Cardiac fibroblast (primary cell): ENCODE measurements at places on chromosomes 6 and 20.

- DNase-seq, result no peak
Observed at GRCh38 chr6:81769824-81770223, 17.3 kb upstream of the TENT5A start.

- DNase-seq, result no peak
Observed at GRCh38 chr6:150745896-150746295, 119.6 kb upstream of the MTHFD1L start.

DNA sequence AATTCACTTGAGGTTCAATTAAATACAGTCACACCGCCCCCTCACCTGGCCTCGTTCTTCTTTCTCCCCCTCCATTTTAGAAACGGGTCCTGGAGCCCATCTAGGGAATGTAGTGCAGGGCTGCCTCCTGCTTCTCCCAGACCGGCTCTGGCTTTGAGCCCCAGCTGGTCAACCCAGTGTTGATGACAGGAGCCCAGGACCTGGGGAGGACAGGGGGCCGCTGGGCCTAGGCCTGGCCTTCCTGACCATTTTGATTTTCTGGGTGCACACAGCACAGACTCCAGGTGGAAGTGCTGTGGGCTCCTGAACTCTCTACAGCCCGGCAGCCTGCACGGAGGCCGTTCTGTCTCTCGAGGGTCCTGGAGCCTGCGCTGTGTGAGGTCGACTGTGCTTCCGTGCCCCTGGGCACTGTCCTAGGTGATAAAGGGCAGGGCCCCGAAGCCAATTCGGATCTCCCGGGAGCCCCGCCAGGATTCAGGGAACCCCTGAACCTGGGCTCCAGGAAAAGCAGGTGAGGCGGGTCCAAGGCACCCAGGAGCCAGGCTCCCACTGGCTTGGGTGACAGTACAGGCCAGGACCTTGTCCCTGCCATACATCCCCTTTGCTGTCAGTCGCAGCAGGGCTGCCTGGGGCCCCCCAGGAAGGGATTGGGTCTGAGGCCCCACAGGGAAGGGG is 23.3 kb downstream of the NPEPL1 start:
- no peak for DNase-seq

- DNase-seq, result no peak
Observed at GRCh38 chr20:32440069-32440757, 82.1 kb downstream of the ASXL1 start.

DNA sequence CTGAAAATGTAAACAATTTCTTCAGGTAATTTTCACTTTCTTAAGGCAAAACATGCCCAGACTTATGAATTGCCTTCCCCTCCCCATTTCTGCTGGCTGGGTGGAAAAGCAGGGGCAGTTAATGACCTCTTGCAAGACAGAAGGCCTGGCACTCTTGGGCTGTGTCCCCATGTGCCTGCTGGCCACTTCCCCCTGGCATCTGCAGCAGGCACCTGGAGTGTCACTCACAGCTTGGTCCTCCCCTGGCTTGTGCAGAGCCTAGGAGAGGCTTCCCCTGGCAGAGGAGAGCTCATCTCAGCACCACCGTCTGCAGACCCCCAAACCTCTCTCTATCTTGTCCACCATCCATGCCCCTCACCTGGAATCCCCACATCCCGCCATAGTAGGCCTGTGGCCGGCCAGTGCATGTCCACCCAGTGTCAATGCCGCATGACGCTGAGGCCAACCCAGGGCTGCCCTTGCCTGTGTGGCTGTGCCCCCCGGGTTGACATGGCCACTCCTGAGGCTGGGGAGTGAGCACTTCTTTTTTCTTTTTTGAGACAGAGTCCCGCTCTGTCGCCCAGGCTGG is 83.5 kb upstream of the SLC22A23 start:
- no peak for DNase-seq

GRCh38 chr20:64049060-64049877 is at the start of gene SOX18:
Gene SOX18, minus strand, starts transcription at chr20:64049639. Its CDS starts 123 bp downstream, at chr20:64049516.
- peak; percentile 29 for DNase-seq

DNA sequence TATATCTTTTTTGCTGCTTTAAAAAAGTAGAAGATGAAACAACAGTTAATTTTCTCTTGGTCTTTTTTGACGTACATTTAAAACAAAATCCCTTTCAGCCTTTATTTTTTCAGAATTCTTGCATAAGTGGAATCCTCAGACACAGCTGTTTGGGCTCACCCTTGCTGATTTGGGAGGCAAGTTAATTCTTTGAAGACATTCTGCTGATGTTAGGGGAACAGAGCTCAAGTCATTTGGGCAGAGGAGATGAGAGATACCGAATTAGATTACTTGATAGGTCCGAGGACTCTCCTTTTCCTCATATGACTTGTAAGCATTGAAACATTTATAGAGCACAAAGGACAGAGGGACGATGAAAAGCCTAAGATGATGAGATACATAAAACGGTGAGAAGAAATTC is 567.9 kb upstream of the CITED2 start:
- no peak for DNase-seq

DNA sequence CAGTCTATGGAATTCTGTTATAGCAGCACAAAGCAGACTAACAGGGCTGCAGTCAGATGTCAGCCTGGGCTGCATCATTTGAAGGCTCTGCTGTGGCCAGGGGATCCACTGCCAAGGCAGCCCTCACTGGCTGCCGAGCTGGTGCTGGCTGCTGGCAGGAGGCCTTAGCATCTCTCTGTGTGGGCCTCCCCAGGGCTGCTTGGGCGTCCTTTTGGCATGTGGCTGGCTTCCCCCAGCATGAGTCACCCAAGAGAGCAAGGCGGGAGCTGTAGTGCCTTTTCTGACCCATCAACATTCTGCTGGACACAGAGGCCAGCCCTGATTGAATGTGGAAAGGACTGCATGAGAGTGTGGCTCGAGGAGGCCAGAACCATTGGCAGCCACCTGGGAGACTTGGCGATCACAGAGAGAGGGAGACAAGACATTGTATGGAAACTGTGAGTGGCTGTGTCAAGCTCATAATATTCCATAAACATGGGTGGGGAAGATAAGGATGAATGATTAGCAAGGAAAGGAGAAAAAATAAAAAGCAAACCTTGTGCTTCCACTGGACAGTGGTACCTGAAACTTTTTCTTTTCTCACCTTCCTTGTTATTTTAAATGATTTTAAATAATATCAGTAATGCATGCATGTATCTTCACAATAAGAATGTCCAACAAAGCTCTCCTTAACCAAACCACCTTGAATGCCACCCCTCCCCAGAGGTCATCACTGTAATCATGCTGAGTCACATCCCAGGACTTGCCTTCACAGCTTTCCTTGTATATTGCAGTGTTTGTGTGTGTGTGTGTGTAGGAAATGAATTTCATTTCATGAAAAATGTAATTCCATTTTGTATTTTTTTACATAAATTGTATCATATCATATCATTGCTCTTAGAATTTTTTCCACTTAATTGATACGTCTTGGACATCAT is 55.0 kb upstream of the VSX1 start:
- DNase-seq, result peak; percentile 87

GRCh38 chr6:3665608-3666007 is 85.9 kb downstream of the PXDC1 start:
- DNase-seq, result no peak

DNA sequence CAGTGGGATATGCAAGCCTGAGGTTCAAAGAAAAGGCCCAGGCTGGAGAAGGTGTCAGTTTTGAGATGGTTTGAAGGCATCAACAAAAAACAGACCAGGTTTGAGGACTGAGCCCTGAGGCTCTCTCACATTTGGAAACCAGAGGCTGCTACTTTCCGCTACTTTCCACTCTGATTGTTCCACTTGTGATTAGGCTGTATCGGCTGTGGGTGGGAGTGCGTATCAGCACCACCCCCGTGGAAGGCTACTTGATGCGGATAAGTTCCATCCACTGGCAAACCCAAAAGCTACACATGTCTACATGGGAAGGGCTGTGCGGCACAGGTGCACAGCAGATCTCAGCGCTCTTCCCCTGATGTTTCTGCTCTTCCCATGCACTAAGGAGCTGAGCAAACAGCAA is 198.7 kb downstream of the GMPR start:
- DNase-seq, result no peak

- DNase-seq, result peak; percentile 85
Observed at GRCh38 chr6:71349976-71350615, 61.5 kb downstream of the OGFRL1 start.

DNA sequence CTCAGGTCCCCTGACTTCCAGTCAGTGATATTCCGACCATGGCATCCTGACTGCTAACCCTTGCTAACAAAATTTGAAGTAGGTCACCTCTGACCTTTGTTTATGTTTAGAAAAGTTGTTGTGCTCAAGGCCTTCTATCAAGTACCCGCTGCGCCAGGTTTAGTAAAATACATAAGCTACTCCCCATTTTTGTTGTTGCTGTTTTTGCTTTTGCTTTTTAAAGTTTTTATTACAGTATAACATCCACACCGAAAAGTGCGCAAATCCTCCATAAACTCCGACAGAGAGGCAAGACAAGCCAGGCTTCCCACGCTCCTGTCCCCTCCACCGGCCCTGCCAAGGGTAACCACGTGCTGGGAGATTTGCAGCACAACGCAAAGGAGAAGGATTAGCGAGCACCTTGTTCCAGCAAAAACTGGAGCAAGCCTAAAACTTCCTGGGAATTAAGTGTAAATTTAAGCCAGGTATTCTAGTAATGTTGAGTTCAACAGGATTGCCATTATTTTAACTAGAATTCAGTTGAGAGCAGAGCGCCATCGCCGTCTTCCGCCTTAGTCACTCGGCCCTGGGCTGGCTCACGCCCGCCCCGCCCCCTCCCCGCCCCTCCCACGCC is 17.8 kb upstream of the HMGN4 start:
- no peak for DNase-seq

GRCh38 chr20:6919792-6920468 is 152.4 kb downstream of the BMP2 start:
- DNase-seq, result no peak

DNA sequence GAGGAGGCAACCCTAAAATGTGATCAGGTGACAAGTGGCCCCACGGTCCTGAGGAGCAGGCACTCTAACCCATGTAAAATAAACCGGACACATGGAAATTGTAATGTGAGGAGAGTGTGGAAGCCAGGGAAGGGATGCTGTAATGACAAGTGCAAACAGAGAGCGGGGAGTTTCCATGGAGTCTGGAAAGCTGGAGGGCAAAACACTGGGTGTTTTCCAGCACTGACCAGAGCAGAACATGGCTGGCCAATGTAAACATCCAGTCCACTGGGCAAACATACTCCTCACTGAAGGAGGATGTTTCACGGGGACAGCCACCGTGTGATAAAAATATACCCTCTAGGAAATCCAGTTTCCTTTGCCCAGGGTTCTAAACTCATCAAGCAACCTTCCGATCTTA is 219.0 kb upstream of the JARID2 start:
- DNase-seq, result no peak

DNA sequence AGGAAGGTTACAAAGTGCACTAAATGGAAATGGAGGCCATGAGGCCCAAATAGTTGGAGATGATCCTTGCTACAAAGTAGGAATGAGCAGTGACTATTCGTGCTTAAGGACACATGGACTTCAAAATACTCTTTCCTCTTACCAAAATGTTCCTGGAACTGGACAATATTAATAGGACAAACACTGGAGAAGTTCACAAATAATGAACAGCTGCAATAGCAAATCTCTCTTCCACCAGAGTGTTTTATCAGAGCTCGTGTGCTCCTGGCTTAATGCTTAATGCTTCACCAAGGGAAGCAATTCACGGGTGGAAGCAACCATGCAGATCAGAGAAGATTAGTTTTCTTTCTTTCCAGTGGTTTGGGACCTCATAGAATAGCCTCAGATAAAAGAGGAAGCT is 435.4 kb downstream of the BCKDHB start:
- no peak for DNase-seq

- peak; percentile 9 for DNase-seq
Observed at GRCh38 chr20:58303547-58303946, 6.0 kb upstream of the RAB22A start.

GRCh38 chr20:40196846-40197436 is 492.1 kb downstream of the MAFB start:
- no peak for DNase-seq

DNA sequence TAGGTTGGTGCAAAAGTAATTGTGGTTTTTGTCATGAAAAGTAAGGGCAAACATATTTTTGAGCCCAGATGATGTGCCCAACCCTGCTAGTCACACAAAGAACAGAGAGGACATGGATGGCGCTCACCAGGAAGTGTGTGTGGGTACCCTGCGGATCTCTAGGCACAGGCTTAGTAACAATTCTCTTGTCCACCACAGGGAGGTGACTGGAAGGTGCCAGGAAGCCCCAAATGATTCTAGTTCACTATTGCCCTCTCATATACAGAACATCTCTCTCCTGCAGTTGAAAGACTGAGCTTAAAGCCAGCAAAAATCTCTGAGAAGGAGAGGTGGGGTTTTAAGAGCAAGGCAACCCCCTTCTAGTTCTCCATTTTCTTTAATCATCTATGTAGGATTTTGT is 272.1 kb upstream of the TAB2 start:
- no peak for DNase-seq

DNA sequence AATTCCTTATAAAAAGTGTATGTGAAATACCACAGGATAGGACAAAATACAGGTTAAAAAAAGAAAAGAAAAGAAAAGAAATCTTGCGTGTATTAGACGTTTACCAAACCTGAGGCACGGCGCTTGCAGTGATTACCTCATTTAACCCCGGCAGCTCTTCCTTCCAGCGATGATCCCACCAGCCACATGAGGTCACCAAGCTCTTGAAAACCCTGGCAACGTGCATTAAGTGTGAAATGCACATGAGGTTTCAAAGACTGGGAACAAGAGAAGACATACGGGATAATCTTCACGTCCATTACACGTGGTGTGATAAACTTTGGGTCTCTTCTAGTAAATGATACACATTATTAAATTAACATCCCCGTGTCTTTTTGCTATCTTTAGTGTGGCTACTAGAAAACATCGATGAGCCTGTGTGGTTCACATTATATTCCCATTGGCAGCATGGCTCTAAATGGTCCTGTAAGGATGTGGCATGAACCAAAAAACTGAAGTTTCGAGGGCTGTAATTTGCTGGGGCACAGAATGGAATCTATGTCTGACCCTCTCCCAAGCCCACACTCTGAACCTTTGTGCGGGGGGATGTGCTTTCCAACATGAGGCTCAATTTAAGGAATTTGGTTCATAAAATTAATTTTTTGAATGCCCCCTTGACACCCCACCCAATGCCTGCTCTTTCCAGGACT is 59.2 kb upstream of the THBS2 start:
- DNase-seq, result peak; percentile 53

- DNase-seq, result no peak
Observed at GRCh38 chr6:14985366-14985765, 260.5 kb upstream of the JARID2 start.

- DNase-seq, result no peak
Observed at GRCh38 chr20:3901706-3902440, 12.7 kb downstream of the PANK2 start.

DNA sequence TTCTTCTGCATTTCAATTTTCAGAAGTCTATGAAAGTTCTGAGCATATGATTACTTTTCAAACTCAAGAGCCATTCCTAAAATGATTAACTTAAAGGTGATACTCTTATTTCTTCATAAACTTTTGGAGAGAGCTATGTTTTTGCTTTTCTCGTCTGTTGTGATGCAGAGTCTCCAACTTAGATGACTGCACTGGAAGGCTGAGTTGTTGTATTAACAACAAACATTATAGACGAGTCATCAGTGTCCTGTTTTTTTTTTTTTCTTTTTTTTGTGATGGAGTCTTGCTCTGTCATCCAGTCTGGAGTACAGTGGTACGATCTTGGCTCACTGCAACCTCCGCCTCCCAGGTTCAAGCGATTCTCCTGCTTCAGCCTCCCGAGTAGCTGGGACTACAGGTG is 101.9 kb downstream of the CD109 start:
- DNase-seq, result peak; percentile 28

- DNase-seq, result no peak
Observed at GRCh38 chr6:149856256-149856994, 7.7 kb downstream of the LRP11 start.
